ENCODE measurements at places on chromosomes 5 and 9.

DNA sequence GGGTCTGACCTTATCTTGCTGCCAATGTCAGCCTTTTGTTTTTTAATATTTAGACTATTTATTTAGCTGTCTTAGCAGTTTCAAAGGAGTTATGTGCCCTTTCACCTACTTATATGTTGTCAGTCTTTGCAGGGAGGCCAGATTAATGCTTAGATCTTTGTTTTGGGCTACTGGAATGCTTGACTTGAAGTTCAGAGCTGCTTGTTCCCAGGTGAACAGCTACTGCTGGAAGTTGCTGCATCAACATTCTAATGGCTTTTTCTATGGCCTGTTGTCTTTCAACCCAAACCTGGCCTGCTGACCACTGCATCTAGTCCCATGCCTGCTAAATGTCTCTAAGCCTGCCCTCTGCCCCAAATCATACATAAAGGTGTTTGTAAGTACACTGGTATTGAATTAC lies 3.0 kb downstream of the SLC22A5 start:
- no peak for DNase-seq

DNA sequence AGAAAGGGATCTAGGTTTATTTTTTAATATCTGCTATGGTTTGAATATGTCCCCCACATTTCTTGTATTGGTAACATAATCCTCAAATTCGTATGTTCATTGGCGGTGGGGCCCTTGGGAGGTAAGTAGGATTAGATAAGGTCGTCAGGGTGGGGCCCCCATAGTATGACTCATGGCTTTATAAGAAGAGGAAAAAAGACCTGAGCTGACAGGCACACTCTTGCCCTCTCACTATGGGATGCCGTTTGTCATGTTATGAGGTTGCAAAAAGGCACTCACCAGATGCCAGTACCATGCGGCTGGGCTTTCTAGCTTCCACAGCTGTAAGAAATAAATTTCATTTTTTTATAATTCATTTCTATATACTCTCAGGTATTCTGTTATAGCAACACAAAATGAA lies 67.3 kb upstream of the SGCD start:
- DNase-seq = no peak

DNA sequence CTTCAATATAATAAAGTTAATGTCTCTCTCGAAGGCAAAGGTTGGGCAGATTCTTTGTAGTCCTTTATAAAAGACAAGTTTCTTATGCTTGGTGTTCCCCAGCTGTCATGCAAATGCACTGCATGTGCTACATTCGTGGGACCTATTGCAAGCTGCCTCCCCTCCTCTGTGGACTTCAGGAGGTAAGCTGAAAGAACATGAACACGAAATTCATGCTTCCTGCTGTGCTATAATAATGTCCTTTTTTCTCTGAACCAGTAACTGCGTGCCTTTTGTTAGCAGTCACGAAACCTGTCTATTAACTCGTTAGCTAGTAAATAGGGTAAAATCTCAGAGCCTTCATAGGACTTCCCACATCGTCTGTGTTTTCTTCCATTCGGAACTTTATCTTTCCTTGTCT lies 363.5 kb downstream of the CDH9 start:
- DNase-seq = no peak

DNA sequence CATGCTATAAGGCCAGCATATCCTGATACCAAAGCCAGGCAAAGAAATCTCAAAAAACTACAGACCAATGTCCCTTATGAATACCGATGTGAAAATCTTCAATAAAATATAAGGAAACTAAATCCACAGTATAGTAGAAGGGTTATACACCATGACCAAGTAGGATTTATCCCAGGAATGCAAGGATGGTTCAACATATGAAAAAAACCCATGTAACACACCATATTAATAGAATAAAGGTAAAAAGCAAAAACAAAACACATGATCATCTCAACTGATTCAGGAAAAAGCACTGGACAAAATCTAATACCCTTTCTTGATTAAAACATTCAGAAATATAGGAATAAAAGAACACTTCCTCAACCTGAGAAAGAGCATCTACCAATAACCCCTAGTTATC lies 6.1 kb downstream of the FBXL17 start:
- DNase-seq = no peak

GRCh38 chr9:134741846-134742245 lies 100.2 kb downstream of the COL5A1 start:
- no peak for DNase-seq

Data from central memory CD8-positive, alpha-beta T cell (primary cell).